Activated CD4-positive, CD25-positive, alpha-beta regulatory T cell treated with anti-CD3 and anti-CD28 coated beads, Interleukin-2, amount 50 U/mL, for 16 hours (primary cell): ENCODE measurements at places on chromosomes 16 and 17.

DNA sequence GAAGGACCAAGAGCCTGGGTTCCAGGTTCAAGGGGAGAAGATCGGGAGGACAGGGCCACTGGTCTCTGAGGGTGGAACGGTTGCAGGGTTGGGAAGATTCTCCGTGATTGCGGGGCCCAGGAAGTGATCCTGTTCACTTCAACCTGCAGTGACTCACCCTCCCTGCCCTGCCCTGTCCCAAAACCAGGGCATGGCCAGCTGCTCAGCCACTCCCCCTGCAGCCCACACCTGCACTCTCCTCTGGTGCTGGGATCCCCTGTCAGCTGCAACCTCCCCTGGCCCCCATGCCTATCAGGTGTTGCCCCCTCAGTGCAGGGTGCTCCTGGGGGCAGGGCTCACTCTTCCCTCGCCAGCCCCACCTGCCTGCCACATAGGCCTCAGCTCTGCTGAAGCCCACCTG, 1.1 kb downstream of the RUNDC3A start:
- no peak for DNase-seq

DNA sequence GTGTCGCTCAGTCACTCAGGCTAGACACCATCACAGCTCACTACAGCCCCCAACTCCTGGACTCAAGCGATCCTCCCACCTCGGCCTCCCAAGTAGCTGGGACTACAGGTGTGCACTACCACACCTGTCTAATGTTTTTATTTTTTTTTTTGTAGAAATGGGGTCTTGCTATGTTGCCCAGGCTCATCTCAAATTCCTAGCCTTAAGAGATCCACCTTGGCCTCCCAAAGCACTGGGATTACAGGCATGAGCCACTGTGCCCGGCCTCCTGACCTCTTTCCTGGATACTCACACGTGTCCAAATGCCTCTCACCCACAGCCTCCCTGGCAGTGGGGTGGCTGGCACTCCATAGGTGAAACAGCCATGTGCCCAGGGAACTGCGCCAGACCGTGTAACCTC, 17.5 kb downstream of the CAMKK1 start:
- DNase-seq = no peak

DNA sequence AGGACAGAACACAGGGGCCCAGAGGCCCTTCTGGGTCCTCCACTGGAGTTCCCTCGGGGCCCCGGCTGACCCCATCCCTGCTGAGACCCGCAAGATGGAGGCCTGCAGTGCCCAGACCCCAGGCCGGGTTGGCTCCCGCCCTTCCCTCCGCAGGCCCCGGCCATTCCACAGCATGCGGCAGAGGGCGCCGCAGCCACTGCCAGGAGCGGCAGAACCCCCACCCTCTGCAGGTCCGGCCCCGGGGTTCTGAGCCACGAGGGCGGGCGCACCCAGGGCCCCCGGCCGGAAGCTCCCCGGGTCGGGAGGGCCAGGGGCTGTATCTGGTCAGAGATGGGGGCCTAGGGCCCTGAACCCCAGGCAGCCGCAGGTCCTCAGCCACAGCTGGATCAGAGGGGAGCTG, 2.4 kb upstream of the PERCC1 start:
- no peak for DNase-seq

GRCh38 chr16:27819881-27820610, 243.5 kb downstream of the GSG1L start:
- no peak for DNase-seq

DNA sequence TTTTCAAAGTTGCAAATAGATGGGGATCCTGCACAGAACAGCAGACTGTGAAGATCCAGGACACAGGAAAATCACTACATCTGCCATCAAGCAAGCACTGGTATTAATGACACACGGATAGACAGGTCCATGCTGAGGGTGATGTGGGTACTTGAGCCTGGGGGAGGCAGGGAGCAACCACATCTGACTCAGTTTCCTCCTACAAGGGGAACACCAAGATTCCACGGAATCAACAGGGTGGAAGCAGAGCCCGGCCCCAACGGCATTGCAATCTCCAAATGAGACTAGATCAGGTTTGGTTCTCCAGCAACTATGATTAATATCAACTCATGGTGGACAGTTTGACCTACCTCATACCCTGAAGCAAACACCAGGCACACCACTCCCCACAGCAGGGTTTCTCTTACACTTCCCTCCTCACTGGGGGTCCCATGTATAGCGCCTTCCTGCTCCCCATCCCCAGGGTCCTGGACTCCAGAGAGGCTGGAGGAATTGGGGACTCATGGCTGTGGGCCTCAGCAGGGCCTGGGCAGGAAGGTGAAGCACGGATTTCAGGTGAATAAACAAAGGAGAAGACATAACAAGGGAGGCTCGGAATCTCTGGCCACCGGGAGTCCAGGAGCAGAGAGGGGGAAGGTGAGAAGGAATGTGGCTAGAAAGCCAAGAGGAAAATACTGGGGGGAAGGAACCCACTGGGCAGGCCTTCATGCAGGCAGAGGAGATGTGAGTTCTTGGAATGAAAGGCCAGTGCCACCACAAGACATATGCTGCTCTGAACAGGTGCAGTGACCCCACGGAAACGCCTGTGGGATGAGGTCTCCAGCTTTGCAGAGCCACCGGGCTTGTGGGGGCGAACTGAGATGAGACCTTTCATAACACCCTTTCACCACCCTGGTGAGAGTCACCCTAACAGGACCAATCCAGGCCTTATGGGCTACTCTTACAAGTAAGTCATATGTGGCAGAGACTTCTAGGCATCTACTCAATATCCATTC, 29.5 kb upstream of the PIK3R6 start:
- DNase-seq = no peak

DNA sequence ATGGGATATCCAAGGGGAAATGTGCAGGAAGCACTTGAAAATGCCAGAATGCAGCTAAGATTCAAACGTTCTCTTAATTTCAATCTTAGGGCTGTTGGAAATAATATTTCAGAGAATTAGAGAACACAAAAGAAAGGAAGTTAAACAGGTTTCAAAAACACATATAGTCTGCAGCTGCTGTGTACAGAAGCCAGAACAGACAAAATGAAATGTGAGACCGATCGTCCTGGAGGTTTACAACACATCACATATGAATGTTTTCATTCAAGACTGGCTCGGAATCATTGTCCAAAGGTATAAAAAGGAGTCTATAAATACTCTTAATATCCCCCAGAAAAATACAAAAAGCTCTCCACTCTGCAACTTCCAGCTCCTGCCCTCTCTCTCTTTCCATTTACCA, 14.3 kb downstream of the CYTH1 start:
- DNase-seq = no peak

DNA sequence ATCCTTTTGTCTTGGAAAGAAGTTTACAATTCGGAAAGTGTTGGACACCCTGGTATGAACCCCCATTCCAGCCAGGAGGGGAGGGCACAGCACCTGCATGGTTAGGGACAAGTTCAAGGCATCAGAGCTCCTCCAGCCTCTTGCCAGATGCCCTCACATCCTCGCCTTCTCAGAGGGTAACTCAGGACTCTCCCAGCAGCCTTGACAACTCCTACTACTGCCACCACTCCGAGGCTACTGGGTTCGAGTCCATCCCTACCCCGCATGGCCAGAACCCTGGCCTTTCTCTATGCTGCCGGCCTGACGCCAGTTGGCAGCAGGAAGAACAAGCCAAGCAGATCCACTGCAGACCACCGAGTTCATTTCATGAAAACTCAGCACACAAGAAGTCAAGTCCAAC, 34.1 kb downstream of the AXIN2 start:
- DNase-seq = no peak

DNA sequence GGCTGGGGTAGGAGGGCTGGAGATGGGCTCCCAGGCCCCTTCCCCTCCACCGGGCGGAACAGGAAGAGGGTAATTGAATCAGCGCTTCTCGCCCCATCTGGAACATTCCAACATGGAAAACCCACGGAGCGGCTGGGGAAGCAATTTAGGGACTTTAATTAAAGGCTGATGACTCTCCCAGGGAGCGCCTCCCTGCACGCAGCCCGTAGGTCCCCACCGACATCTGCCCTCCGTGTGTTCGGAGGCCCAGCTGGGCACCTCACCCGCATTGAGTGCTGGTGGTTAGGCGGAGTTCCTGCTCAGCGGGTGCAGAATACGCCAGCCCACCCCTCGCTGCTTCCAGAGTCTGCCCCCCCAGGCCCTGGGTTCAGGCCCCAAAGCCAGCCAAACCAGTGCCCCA, 10.0 kb downstream of the HS3ST6 start:
- no peak for DNase-seq

GRCh38 chr16:57477531-57478202, 8.6 kb downstream of the DOK4 start:
- no peak for DNase-seq

DNA sequence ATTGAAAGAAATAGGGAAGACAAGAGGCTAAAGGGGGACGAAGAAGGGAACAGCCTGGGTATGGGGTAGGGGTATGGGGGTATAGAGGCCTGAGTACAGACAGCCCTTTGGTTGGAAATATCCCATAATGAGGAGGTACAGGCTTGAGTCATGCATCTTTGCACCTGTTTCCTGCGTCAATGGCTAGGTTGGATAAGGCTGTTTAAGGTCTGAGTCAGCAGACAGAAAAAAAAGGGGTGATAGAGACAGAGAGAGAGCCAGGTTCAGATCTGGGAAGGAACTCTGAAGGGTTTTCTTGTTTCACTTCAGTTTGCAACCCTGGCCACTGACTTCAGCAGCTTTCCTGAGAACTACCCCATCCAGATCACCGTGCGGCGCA, 8.5 kb downstream of the FNDC8 start:
- DNase-seq = no peak

DNA sequence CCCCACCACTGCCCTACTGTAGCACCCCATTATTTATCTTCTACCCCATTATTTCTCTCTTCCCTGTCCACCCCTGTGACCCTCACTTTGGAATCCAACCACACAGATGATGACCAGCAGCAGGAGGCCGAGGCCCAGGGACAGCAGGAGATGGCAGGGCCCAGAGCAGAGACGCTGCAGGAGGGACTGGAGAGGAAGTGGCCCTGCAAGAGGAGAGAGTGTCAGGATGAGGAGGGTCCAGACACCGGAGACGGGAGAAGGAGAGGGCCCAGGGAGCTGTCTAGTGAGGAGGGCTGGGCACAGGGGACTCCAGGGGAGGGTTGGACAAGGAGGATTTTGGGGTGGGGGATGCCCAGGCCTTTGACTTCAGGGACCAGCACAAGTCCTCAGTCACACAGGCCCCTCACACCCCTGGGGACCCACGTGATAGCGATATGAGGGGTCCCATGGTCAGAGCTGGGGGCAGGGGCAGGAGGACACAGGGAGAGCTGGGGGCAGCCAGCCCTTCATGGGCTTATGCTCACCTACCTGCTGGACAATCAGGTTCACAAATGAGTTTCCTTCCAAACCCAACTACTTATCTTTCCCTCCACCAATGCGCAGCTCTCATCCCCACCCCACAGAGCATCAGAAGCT, 2.0 kb downstream of the CLEC10A start:
- DNase-seq = no peak

DNA sequence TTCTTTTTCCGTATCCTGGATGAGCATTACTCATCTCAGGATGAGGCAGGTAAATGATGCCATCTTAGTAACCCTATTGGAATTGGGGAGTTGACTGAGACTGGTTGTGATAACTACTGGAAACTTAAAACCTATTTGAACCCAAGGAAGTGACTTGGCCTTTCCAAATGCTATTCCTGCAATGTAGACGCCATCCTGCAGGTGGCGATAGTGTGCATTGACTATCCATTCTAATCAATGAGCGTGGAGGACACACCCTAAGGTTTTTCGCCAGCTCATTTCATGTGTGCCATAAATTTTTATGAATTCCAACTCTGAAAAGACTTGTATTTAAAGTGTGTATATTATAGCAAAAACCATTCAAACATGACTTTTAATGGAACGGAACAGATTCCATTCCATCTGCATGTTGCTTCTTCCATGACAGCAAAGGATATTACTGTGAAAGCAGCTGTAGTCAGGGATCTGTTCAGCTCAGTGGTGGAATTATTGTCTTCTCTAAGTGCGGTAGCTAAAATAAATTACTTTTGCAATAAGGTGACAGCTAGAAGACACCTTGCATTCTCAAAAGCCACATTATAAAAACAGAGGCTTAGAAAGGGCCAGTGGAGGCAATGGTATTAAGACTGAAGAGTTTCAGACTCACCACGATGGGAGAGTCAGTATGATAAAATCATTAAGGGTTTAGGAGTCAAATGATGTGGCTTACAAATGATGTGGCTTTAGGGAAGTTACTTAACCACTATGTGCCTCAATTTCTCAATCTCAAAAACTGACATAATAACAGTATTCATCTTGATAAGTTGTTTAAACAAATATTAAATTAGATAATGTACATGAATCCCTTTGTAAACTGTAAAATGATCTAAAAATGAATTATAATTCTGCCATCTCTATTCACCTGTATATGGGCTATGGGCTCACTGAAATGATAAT, 55.5 kb downstream of the SYT17 start:
- DNase-seq = no peak

GRCh38 chr17:10821770-10822169, 16.1 kb downstream of the PIRT start:
- no peak for DNase-seq

GRCh38 chr17:79089720-79090442, 15.3 kb downstream of the ENGASE start:
- DNase-seq = no peak

DNA sequence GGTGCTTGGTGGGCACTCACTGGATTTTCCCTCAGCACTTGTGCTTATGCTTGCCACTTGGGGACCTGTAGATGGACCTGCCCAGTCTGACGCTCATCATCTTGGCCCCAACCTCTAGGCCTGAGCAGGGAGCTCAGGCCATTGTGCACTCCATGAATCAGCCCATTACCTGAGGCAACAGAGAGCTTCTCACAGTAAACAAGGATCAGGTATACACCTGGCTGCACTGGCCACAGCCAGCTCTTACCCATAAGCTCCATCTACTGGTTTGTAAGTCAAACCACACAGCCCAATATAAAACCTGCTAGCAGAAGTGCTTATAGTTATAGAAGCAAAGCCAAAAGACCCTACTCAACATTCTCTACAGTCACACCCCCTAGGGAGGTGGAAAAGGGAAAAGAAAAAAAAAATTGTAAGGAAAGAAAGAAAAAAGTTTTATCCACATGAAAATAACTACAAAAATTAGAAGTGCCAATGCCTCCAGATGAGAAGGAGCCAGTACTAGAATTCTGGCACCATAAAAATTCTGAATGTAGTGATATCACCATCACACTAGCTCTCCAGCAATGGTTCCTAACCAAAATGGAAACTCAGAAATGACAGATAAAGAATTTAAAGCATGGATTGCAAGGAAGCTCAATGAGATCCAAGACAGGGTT, 87.8 kb upstream of the CDH5 start:
- DNase-seq = no peak

- DNase-seq = no peak
Measured at GRCh38 chr16:11674818-11675560, 6.7 kb downstream of the SNN start.
